Stimulated activated CD8-positive, alpha-beta memory T cell treated with anti-CD3 and anti-CD28 coated beads, Interleukin-4, amount 100 ng/mL, for 24 hours (primary cell): ENCODE measurements at places on chromosomes 3 and 15.

GRCh38 chr3:24539699-24540098, 45.0 kb upstream of the THRB start:
- DNase-seq: no peak

DNA sequence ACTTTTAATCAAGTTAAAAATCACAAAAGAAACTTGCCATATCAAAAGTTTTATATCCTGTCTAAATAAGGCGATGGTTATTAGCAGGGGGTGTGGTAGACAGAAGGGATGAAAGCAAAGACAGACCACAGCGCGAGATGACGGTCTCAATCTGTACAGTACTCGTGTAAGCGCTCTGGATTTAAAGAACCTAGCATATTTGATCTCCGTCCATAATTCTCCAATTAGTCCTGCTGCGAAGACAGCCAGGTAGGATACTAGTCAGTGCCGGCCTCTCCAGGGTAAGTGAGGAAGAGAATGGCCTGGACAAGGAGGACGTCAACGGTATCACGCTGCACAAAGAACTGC, 701 bp downstream of the SGO1 start:
- DNase-seq: no peak

GRCh38 chr3:35671483-35671882, 32.2 kb downstream of the ARPP21 start:
- DNase-seq: no peak

- no peak for DNase-seq
These were observed 744 bp downstream of the ZNF619 start for GRCh38 chr3:40477666-40478065.

GRCh38 chr15:64780600-64781156, 5.3 kb upstream of the RBPMS2 start:
- DNase-seq: no peak

GRCh38 chr3:25695731-25696420, 31.2 kb upstream of the TOP2B start:
- no peak for DNase-seq

GRCh38 chr3:25903371-25904129, 113.7 kb downstream of the OXSM start:
- no peak for DNase-seq

- no peak for DNase-seq
These were observed 69.5 kb downstream of the CSNK1G1 start for GRCh38 chr15:64286473-64286872.

GRCh38 chr3:59766200-59766872, 716.5 kb upstream of the CFAP20DC start:
- no peak for DNase-seq

DNA sequence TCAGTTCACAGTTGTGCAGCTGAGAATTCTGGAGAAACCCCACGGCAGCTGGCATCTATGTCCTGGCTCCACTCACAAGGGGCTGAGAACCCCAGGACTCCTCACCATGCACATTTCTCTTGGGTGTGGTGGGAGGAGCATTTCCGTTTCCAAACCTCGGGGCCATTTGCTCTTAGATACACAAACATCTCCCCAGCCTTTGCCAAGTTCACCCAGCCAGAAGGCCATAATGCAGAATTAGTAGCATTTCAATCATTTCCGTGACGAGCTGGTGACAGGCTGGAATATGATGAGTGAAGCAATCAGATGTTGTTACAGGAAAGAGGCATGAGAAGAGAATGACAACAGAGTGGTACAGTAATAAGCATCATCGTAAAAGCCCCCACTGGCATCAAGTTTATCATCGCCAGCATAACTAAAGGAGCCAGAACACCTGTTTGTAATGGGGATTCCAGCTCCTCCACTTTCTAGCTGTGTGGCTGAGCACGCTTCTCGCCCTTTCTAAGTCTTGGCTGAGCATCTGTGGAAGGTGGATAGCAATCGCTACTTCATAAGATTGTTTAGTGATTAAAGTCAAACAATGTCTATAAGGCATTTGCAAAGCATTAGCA, 82.0 kb downstream of the LIPC start:
- DNase-seq: no peak

DNA sequence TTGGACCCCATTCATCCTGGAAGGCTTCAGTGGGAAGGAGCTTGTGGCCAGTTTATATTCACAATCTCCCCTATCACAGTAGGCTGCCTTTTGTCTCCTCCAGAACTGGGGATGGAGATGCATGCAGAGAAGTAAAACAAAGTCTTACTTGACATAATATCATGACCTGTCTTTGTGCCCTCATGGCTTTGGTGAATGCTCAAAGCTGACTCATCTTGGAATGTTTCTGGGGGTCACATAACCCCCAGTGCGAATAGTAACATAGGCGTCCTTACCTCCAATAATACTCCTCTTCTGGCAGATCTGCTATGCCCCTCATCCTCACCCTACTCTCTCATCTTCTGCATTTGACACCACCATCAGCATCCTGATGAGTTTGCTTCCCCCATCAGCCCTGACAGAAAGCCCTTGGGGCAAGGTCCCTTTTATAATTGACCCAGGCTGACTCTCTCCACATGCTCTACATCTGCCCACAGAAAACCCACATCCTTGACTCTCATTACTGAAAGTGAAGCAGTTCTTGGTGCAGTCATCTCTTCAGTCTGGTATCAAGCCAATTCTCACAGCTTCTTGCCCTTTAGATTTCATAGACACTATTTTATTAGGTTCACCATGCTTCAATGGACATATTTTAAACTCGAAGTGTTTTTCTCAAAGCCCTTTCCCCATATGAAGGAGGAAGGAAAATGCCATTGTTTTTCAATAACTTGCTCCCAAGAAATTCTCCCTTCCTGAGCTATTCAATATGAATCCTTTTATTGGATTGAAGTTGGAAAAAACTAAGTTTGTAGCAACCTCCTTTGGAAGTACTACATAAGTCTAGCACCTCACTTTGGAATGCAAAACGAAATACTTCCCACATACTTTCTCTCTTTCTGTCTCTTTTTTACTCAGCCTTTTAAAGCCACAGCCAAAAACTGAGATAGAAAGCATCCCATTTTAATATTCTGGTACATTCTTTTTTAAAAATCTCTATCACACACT, 36.6 kb downstream of the OSTN start:
- DNase-seq: no peak

DNA sequence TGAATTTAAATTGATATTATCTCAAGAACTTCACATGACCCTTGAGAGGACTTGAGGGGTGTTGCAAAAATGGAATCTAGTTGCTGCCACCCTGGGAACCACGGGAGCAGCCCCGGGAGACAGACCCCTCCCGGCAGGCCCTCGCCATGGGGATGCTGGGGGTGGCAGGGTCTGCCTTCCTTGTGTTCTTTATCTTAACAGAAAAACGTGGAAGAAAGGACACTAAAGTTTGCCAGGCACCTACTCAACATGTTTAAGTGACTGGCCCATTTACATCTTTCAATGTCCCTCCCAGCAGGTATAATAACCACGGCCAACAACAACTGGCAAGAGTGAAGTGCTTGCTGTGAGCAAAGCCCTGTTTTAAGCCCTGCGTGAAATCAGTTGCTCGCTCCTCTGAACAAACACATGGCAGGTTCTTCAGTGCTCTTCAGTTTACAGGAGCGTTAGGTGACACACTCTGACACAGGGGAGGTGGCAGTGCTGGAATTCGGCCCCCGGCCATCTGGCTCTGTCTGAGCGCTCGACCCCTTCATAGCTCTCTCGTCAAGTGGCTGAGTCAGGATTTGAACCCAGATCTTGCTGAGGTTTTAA, 112.5 kb downstream of the ASB7 start:
- no peak for DNase-seq
